ENCODE measurements at places on chromosomes 1 and 21.

- DNase-seq: no peak
These were observed 322.9 kb downstream of the MATN1 start for GRCh38 chr1:30400507-30400906.

DNA sequence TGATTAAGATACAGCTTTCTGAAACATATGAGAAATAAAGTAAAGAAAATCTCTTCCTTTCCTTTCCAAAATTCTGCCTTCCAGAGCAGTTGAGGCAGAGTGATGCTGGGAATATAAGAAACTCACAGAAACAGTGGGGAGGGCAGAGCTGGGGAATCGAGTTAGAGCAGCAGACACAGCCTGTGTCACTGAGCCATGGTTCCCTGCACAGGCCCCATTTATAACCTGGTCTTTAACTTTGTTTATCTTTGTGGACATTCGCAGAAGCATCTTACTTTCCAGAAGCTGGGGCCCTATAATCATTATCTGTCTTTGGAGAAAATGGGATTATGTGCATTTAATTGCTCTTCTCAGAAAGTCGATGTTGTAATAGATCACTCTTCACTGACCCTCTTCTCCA is 349.1 kb downstream of the SETD4 start:
- no peak for DNase-seq

DNA sequence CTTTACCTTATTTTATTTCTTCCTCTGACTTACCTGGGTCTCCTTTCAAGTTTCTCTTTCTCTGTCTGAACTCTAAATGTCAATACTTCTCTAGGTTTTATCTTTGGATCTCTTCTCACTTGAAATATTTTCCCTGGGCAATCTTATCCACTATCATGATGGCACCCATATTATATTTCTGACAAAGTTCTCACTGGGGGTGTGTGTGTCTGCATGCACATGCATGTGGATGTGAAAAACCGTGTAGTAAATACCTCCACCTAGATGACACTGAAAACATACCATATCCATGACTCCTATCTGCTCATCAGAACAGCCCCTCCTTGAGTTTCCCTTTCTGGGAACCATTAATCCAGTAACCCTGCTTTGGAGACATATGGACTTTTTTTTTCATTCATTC is 30.9 kb downstream of the DNASE2B start:
- no peak for DNase-seq

DNA sequence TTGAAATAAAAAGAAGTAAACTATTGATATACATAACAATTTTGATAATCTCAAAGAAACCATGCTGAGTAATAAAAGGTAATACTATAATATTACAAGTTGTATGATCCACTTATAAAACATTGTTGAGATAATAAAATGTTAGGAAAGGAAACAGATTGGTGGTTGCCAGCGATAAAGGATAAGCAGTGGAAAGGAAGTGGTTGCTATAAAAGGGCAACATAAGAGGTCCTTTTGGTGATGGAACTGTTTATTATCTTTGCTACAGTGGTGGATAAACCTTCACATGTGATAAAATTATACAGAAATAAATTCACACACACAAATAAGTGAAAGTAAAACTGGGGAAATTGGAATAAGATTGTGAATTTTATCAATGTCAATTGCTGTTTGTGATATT is 15.1 kb downstream of the OR6F1 start:
- DNase-seq: no peak

- DNase-seq: no peak
These were observed 163.2 kb upstream of the CAMK1G start for GRCh38 chr1:209420276-209420675.
